ENCODE measurements at places on chromosomes 2 and 18.

DNA sequence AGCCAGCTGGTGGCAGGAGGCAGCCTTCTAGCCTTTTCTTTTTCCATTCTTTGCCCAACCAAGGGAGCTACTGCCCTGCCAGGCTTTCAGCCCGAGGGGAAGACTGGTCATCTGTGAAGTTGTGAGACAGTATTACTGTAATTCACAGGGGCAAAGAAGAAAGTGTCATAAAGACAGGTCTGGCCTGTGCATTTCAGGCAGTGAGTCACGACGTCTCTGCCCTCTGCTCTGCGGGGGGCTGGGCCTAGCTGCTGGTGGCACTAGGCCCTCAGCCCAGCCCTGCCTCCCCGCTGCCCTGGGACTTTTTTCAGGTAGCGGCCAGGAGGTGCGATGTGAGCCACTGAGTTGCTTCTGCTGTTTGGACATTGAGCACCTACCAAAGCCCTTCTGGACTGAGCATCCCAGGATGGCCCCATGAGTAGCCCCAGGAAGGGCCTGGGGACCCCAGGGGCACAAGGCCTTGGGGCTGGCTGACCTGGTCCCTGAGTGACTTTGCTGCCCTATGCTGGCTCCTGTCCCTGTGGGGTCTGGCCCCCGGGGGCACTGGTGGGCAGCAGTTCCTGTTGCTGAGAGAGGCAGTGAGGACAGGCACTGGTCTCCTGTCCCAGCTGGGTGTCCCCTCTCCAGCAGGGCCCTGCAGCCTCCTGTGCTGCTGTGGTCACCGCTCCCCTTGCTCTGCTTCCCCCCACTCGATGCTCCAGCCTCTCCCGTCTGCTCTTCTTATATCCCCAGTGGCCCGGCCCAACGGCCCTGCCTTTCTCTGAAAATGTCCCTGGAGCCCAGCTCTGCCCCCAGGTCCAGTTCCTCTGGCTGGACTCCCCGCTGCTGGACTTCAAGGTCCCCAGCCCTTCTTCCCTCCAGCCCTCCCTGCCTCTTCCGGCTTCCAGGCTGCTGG lies 7.0 kb downstream of the INHBB start:
- peak; percentile 32 for DNase-seq

GRCh38 chr18:76502551-76502950 lies 7.5 kb upstream of the ZNF516 start:
- DNase-seq: no peak

DNA sequence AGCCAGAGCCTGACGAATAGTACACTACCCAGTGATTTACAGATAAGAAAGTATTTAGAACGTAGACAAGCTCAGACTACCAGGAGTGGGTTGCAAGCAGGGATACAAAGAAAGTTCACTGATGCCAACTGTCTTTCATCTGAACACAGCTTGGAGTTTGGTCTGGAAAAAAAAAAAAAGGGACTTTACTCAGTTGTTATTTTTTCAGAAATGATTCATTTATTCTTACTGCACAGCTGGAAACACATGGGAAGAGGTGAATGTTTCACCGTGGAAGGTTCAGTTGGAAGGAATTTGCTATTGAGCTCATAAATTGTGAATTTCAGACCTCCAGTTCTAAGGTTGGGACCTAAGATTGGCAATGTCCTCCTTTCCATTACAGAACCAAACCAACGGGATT lies 259.7 kb downstream of the ETAA1 start:
- DNase-seq: peak; percentile 33

DNA sequence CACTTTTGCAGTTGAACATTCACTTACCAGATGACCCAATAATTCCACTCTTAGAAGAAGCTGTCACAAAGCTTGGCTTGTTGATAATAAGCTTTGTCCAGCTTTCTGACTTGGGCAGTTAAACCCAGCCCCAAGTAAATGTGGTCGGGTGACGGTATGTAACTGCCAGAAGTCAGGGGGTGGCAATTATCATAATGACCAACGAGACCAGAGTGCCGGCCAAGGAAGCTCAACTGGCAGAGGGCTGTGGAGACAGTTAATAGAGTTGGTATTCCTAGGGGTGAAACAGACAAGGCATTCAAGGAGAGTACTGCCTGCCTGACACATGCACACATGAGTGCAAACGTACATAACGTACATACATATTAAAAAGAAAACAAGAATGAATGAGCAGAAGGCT lies 116.7 kb downstream of the EIPR1 start:
- no peak for DNase-seq

GRCh38 chr2:230925879-230926765 lies 1.1 kb upstream of the GPR55 start:
- DNase-seq: no peak

- peak; percentile 1 for DNase-seq
Measured at GRCh38 chr2:164504253-164504652, 117.0 kb downstream of the GRB14 start.

DNA sequence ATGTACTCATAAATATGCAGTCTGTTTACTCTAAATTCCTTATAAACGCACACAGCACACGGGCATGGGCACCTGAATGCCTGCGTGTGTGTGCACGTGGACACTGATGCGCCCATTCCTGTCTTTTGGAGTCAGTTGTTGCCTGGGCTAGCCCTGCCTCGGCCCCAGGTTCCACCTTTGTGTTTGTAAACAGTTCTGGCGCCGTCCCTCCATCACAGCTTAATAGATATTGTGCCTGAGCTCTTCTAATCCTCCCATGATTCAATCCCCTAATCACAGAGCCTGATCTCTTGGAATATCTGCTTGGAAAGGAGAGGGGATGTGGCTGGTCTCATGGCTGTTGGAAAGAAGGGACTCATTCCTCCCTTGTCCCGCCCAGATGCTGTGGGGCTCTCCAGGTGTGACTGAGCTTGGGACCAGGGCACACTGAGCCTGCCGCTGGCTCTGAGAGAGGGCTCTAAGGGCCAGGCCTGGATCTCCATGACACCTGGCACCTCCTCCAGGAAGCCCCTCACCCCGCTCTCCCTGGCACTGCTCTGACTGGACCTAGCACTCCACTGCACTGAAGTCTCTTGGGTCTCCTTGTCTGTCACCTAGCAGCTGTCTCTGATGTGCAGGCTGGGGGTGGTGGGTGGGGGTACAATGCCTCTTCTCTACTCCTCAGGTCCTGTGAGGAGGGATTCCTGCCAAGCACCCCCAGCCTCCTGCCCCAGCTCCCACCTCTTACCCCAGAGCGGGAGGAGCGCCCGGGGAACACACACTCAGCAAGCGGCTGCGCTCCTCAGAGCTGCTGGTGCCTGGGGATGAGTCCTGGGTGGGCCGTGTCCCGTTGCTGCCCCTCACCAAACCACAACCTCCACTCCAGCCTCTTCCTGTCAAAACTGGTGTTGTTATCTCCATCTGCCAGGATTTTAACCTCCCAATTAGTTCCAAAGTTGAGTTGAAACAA lies 181.3 kb downstream of the INHBB start:
- no peak for DNase-seq

DNA sequence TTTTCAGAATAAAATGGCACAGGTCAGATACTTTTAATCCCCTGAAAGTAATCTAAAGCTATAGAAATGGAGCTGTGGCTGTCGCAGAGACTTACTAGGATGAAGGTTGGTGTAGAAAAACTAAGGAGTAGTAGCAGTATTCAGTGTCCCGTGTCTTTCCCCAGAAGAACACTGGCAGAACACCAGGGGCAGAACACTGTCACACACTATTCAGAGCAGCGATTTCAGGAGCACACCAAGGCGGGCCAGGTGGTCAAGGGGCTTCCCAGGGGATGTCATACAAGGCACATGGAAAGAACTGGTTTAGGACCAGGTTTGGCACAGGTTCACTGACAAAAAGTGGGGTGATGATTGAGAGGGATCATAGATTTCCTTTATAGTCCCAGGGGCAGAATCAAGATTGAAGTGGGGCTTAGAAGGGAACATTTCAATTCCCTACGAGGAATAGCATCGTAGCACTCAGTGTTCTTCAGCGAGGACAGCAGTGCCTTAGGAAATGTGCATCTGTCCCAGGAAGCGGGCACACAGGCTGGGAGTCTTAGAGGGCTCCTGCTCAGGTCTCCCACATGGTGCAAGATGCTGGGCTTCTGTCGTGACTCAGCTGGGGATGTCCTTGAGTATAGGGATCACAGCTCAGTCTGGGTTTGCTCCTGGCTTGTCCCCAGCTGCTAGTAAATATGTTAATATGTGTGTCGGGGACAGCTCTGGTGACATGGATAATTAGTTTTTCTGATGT lies 22.6 kb downstream of the BCL2L11 start:
- DNase-seq: no peak

GRCh38 chr2:102366406-102367112 lies 11.0 kb downstream of the IL18R1 start:
- no peak for DNase-seq

DNA sequence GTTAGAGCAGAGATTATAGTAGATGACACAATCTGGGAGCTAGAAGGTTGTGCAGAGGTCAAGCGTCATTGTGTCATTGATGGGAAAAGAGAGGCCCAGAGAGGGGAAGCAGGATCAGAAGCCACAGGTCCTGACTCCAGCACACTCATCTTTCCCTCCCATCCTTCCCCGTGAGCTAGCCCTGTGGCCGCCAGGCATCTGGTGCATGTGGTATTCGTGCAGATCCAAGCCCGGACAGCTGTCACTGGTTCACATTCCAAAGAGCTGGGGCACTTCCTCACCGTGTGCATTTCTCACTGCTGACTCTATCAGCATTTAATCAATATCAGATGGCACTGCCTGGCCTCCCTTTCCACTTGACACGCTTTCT lies 94.1 kb upstream of the THOC1 start:
- DNase-seq: peak; percentile 82

GRCh38 chr2:214856137-214856536 lies 46.7 kb upstream of the BARD1 start:
- peak; percentile 14 for DNase-seq

- no peak for DNase-seq
Measured at GRCh38 chr18:76619621-76620315, 124.7 kb upstream of the ZNF516 start.

GRCh38 chr2:201621293-201621999 lies 21.9 kb downstream of the TMEM237 start:
- no peak for DNase-seq

DNA sequence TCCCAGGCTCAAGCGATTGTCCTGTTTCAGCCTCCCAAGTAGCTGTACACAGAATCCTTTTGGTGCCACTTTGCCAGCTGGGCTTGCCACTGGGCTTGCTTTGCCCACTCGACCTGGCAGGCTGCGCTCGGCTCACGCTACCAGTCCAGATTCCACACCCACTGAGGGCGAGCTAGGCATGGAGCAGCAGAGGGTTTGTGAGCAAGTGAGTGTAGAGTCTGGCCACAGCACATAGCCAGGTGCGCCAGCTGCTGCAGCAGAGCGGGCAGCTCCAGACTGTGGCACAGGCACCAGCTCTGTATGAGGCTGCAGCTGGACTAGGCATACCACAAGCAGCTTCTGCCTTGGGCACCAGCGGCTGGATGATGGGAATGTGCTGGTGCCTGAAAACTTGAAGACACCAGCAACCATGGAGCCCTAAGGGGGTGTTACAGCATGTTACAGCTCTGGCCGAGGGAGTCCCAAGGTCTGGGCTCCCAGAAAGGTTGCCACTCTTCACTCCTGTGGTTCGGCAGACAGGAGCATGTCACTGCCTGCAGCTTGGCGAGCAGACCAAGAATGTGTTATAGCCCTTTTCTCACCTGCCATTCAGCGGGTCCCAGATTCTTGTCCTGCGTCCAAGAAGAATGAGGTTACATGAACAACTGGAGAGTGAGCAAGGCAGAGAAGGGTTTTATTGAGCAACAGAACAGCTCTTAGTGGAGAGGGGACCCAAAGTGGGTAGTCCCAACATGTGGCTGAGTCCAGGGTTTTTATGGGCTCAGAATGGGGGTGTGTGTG lies 12.9 kb downstream of the SMARCAL1 start:
- no peak for DNase-seq

- DNase-seq: no peak
Measured at GRCh38 chr2:204346906-204347305, 198.4 kb upstream of the PARD3B start.
